Activated CD8-positive, alpha-beta memory T cell treated with anti-CD3 and anti-CD28 coated beads, Interleukin-2, amount 50 U/mL, for 48 hours (primary cell): ENCODE measurements at places on chromosomes 4 and X.

GRCh38 chr4:34412233-34412632 lies 1832.1 kb downstream of the ARAP2 start:
- no peak for DNase-seq

- no peak for DNase-seq
These were observed 315.3 kb downstream of the PTTG2 start for GRCh38 chr4:38275331-38276100.

GRCh38 chr4:8278009-8278395 lies 8.4 kb downstream of the HTRA3 start:
- DNase-seq, result no peak

GRCh38 chr4:82372517-82373485 lies 990 bp downstream of the HNRNPD start:
- peak; percentile 85 for DNase-seq

DNA sequence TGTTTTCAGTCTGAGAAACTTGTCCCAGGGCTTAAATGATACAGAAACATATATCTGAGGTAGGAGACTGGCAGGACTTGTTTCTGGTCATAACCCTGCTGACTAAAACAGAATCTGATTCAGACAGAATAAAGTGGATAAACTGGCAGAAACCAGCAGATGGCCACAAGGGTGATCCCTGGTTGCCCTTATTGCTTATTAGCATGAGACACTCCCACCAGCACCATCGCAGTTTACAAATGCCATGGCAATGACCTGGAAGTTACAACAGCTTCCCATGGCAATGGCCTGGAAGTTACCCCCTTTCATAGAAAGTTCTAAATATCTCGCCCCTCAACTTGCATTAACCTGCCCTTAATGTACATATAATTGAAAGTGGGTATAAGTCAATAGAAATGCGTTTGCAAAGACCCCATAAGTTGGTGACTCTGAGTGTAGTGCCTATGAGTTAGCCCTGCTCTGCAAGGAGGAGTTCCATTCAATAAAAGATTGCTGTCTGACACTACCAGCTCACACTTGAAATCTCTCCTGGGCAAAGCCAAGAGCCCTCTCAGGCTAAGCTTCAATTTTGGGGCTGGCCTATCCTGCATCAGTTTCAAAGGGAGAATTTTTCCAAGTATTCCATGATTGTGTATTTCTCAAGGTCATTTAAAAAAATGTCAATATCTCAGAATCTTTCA lies 52.9 kb upstream of the PAGE5 start:
- no peak for DNase-seq

DNA sequence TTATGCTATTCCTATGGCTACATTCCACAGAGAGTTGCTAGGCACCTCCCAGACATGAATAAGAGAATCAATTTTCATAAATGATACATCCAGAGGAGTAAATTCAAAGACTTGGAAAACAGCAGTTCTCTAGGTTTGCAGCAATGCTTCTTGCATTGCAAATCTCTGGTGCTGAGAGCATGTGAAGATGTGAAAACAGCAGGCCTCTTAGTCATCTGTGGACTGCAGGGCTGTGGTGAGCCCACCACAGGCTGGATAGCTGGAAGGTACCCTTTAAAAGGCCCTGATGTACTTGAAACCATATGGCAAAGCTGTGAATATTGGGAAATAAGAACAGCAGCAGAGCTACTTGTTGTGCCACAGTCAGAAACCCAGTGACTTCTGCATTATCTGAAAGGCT lies 2135.9 kb downstream of the ARAP2 start:
- no peak for DNase-seq

DNA sequence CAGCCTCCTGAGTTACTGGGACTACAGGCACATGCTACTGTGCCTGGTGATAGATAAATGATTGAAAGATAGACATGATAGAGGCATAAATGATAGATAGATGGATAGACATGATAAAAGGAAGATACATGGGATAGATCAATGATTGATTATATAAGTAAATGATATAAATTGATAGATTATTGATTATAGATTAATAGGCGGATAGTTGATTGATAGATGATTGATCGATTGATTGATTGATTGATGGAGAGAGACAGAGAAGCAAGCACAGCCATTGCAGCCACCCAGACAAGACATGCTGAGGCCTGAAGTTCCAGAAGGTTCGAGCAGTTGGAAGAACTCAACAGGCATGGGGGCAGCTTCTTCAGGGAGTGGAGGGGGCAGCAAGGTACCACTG lies 17.7 kb upstream of the PLXNB3 start:
- no peak for DNase-seq

DNA sequence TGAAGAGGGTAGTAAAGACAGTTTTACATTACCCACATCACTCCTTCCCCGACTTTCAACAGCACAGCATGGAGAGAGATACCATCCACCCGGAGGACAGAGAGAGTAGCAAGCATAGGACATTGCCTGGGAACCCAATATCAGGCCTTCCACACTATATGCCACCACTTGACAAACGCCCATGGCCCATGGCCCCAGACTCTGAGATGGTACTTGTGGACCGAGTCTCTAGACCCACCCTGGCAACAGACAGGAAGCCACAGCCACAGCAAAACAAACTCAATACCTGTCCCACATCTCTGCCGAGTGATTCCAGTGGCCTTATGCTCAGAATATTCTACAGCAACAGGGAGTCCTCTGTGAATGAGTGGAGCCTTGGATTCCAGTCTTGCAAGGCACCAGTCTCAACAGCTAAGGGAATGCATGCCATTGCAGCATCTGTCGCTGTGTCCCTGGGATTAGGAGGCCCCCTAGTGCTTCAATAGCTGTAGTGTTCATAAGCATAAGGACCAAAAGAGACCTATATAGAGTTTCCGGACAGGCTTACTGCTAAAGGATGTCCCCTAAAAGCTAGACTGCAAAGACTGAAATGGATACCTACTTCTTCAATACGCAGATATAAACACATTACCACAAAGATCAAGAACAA lies 14.7 kb upstream of the CT55 start:
- DNase-seq, result peak; percentile 49

DNA sequence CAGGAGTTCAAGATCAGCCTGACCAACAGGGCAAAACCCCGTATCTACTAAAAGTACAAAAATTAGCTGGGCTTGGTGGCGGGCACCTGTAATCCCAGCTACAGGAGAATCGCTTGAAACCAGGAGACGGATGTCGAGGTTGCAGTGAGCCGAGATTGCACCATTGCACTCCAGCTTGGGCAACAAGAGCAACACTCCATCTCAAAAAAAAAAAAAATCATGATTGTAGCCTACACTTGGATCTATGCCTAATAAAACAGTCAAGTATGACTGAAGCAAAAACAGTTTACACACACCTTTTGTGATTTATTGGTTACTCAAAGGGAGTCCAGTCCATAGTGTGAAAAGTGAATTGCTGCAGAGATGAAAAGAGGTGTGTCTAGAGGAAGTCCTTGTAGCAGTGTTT lies 34.7 kb upstream of the TASL start:
- no peak for DNase-seq

DNA sequence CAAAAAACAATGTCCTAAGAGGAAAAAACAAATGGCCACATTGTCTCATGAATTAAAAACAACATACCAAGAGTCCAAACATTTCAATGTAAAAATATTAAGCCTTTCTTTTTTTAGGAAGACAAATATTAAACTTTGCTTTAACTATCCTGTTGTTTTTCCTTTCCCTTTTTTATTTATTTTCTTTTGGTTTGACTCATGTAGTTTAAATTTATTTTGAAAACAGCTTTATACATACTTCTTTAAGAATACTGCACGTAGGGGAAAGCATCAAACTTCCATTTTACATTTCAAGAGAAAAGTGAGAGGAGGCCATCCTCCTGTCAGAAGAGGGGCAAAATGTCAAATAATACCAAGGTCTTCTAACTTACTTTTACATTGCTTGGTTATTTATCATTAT lies 8.7 kb downstream of the GAB1 start:
- no peak for DNase-seq

DNA sequence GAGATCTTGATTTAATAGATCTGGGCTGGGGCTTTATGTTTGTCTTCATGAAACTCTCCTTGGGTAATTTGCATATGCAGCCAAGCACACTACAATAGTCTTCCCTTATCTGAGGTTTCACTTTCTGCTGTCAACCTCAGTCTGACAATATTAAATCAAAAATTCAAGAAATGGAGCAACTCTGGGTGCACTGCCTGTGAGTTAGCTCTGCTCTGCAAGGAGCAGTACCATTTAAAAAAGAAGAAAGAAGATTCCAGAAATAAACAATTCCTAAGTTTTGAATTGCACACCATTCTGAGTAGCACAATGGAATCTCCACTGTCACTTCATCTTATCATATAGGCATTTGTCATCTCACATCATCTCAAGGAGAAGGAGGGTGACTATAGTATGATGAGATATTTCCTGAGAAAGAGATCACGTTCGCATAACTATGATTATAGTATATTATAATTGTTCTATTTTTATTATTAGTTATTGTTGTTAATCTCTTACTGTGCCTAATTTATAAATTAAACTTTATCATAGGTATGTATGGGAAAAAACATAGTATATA lies 9.4 kb downstream of the FNIP2 start:
- no peak for DNase-seq

DNA sequence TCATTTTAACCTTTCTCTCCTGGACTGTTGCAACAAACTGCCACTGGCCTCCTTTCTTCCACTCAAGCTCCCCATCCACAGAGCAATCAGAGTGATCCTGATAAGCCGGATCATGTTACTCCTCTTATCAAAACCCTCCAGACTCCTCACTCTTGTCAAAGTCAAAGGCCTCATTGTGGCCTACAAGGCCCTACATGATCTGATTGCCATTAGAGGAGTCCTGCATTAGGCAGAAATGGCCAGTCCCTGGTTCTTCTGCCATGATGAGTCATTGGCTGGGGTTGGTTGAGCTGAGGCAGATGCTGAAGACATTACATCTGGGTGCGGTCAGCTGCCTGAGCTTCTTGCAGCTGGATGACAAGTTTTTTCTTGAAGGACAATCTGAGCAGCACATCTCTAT lies 32.7 kb upstream of the CASK start:
- no peak for DNase-seq

DNA sequence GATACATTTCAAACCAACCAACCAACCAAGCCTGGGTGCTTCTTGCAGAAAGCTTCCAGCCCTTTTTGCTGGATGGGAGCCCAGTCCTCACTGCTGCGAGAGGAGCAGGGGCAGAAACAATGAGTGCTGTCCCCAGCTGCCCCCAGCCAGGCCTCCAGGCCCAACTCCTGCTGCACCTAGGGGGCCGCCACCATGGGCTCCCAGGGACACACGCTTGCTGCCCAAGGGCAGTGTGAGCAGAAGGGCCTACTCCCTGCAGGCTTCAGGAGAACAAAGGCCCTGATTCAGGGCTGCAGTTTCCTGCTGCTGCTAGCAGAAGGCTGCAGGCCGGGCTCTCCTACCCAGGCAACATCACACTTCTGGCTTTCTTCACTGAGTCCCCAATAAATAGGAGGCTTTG lies 37.7 kb upstream of the ENPP6 start:
- DNase-seq, result no peak

GRCh38 chrX:132390792-132391191 lies 98.0 kb downstream of the MBNL3 start:
- DNase-seq, result no peak

DNA sequence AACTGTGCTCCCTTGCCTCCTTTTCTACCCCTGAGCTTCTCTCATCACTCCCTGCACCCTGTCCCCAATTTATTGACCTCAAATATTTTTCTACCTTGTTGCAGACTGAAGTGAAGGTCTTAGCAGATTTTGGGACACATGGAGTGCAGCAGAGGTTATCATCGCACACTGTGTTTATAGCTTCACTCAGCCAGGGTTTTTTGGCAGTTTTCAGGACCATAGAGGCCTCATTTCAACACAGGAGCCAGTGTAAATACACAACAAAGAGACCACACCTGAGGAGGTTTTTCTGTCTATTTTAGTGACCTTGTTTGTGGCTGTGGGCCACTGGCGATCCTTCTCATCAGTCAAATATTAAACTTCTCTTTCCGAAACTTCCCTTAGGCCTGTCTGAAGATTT lies 457.1 kb downstream of the SPRY1 start:
- DNase-seq, result no peak

GRCh38 chrX:38175139-38175538 lies 45.5 kb downstream of the SRPX start:
- no peak for DNase-seq

DNA sequence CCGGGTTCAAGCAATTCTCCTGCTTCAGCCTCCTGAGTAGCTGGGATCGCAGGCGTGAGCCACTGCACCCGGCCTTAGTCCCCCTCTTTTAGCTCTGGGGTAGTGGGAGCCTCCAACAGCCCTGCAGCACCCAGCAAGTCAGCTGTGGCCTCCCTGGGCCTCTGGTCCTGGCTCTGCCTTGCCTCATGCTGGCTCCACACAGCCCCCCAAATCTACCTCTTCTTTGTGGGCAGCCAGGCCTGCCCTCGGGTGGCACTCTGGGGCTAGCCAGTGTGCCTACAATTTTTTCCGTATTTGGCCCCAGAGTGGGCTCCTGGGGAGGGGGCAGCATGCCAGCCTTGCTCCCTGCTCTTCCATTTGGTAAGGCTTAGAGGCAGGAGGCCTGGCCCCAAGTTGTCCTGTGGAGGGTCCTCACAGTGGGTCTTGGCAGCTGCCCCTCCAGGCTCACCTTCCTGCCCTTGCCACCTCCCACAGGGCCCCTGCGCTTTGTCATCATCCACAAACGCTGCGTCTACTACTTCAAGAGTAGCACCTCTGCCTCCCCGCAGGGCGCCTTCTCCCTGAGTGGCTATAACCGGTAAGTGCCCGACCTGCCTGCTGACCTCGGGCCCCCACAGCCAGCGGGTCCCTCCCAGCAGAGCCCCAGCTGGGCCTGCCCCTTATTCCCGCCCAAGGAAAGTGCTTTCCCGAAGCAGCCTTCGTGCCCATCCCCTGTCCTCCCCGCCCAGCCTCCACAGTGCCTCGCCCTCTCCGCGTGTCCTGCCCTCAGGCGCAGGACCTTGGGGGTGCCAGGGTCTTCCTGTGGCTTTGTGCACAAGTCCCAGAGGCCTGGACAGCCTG lies 21.0 kb upstream of the ADD1 start:
- no peak for DNase-seq

- DNase-seq, result no peak
These were observed 8.8 kb downstream of the RGS12 start for GRCh38 chr4:3301450-3302172.

GRCh38 chr4:81652069-81652478 lies 180.4 kb upstream of the RASGEF1B start:
- no peak for DNase-seq

GRCh38 chr4:100929758-100930157 lies 411.9 kb upstream of the EMCN start:
- no peak for DNase-seq

GRCh38 chrX:34379891-34380290 lies 247.8 kb upstream of the FAM47A start:
- no peak for DNase-seq

DNA sequence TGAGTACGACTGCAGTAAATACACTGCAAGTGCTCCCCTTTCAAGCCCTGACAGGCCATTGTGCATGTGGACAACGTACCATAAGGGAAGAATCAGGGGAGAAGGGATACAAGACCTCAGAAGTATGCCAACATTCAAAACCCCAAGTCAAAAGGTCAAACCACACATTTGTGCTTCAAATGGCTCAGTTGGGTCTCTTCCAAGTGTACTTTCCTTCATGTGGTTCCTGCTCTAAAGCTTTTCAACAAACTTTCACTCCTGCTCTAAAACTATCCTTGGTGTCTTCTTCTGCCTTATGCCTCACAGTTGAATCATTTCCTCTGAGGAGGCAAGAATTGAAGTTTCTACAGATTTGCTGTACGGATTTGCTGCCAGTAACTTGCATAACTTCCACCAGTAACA lies 305.7 kb upstream of the SLIT2 start:
- DNase-seq, result no peak

GRCh38 chrX:143570782-143571181 lies 53.5 kb upstream of the SPANXN3 start:
- no peak for DNase-seq
